ENCODE measurements at places on chromosomes 12 and 14. TPM values are rescaled to one million over a fixed set of nuclear protein-coding genes. Genes with fewer than 3 reads are reported as not detected.

DNA sequence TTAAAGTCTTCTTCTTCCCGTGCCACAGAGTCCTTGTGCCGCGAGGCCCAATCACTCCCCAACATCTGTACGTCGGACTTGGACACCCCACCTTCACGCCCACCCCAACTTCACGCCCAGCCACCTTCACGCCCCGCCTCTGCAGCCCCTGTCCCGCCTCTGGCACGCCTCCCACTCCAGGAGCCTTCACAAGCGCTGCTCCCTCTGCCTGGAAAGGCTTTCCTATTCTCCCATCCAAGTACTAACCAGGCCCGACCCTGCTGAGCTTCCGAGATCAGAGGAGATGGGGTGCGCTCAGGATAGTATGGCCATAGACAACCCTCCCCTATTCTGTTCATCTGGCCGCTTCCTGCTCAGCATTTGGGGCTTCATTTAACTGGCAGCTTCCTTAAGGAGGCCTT, 17.3 kb upstream of the EIF5 start:
- no peak for DNase-seq

GRCh38 chr12:39122562-39123204, 217.3 kb upstream of the CPNE8 start:
- DNase-seq, result no peak

DNA sequence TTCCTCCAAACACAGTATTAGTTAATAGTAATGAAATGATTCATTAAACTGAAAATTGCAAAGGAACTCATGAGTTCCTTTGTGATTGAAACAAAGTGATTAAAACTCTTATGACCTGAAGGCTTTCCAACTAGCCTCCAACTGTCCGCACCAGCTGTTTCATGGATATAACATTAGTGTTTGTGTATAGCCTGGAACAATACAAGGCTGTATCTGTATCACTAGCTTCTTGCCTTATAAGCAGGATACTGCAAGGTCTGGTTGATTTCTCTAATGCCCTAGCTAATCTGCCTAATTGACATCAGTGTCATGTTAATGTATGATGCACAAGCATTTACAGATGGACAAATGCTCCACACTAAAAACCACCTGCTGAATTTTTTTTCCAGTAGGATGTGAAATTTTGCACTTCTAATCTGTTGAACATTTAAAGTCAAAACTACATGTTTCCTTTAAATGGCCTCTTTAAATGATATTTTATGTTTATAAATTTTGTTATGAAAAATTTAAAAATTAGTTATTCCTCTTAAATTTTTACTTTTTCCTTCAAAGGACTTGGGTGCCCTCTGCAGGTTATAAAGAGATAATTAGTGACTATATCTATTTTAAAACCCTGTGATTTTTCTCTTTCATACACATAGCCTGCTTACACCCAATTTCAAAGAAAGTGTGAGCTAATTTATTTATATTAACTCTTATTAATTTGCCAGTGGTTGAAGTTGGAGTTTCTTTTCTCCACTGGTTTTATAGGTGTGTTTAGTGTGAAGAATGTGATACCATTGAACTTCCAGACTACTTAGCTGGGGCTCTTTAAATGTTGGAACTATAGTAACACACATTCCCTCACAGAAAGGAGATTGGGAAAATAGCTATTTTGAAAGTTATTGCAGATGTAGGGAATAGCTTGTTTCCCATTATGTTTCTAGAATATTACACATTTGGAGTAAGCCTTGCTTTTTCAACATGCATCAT, 25.4 kb downstream of the AP5M1 start:
- DNase-seq, result no peak

PPP4R4 gene
- 0.49 TPM for total RNA-seq

MGST1 gene
- total RNA-seq, result 33.6 TPM

RPGRIP1 gene
- total RNA-seq, result not detected
